ENCODE measurements at places on chromosomes 11 and 22.

DNA sequence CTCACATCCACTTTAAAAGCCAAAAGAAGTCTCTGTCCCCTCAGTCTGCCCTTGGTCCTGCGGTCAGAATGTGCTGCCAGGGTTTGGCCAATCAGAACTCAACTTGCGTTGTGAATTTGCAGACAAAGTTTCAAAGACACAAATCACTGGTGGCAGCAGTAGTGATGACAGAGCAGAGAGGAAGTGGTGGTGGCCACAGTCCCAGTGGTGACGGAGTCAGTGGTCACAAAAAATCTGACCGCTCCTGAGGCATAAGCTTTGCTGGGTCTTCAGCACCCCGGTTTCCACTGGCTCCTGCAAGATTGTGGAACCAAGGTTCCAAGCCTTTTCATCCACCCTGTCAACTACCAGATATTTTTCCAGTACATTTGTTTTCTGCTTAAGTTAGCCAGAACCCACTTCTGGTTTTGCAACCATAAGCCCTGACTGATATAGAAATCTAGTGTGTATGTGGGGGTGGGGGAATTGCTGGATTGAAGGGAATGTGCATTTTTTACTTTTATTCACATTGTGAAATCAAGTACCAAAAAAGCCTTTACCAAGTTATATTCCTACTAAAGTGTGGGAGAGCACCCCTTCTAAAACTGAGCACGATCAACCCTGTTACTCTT lies 112.3 kb downstream of the TMPRSS5 start:
- DNase-seq, result no peak

- DNase-seq, result no peak
These were observed 39.8 kb downstream of the MPPED2 start for GRCh38 chr11:30546334-30546733.

DNA sequence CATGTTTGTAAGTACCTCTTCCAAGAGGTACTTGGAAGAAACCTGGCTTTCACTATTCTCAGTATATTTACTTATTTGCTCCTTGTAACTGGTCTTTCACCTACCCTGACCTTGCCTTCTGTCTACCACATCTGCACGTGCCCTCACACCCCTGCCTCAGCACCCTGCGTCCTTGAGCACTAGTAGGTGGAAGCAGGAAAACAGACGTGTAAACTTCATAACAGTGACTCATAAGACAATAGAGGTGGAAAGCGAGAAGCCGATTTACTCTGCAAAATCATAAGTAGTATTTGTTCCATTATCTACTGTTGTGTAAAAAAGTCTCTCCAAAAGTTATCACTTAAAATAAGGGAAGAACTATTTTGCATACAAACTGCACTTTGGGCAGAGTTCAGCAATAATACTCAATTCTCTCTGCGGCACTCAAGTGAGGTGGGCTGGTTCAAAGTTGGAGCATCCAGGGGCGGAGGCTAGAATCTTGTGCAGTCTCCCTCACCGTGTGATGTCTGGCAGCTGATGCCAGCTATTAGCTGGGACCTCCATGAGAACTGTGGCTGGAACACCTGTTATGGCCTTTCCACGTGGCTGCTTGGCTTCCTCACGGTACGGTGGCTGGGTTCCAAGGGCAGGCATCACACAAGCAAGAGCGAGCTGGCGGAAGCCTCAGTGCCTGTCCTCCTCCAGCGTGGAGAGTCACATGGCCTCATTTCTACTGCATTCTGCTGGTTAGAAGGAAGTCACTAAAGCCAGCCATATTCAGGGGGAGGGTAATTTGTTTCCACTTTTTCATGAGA lies 30.4 kb downstream of the PACS1 start:
- DNase-seq, result peak; percentile 85

DNA sequence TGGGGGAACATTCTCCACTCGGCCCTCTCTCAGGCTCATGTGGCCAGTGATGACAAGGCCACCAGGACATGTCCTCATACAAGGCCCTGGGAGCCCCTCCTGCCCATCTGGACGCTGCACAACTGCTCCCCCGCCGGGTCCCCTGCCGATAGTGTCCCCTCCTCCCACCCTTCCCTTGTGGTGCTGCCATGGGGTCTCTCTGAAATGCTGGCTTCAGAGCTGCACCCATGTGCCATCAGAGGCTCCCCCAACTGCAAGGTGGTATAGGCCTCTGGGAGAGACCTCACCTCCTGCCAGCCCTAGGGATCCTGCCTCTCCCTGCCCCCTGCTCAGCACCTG lies 113.0 kb downstream of the KCNQ1OT1 start:
- no peak for DNase-seq

DNA sequence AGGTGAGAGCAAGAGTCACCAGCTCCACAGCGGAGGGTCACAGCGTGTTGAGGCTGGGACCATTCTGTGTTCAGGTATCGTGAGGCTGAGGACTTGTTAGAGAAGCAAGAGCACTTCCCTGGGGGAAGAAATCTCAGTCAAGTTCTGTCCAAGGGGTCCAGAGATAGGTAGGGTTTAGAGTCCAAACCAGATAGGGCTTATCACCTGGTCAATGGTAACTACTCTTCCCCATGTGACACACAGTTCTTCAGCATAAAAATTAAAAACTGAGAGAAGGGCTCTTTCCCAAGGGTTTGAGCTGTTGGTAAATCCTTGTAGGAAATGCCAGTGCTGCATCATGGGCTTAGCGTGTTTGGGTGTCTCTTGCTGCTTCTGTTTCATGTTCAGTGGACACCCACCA lies 54.8 kb upstream of the MN1 start:
- no peak for DNase-seq

DNA sequence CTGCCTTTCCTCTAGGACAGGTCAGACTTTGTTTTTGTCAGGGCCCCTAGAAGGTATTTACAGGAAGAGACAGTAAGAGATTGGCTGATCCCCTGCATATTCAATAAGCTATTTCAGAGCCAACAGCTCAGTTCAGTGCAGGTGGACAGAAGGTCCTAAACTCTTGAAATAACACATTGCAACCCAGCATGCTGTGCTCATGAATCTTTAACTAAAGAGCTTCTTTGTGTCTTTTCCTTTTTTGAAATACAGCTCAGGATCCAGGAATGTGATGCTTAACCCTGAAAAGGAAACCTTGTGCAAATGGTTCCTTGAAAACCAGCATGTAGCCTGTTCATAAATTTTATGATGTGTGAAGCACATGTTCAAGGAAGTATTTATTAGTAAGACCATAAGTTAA lies 43.9 kb downstream of the BBOX1 start:
- DNase-seq, result no peak

GRCh38 chr11:73951797-73952196 lies 971 bp downstream of the DNAJB13 start:
- no peak for DNase-seq

- DNase-seq, result no peak
These were observed 174.1 kb downstream of the TTC28 start for GRCh38 chr22:28505416-28506149.

- no peak for DNase-seq
These were observed 69.7 kb upstream of the LMO1 start for GRCh38 chr11:8333376-8333775.

- no peak for DNase-seq
These were observed 41.3 kb downstream of the LRRC32 start for GRCh38 chr11:76629116-76629852.

DNA sequence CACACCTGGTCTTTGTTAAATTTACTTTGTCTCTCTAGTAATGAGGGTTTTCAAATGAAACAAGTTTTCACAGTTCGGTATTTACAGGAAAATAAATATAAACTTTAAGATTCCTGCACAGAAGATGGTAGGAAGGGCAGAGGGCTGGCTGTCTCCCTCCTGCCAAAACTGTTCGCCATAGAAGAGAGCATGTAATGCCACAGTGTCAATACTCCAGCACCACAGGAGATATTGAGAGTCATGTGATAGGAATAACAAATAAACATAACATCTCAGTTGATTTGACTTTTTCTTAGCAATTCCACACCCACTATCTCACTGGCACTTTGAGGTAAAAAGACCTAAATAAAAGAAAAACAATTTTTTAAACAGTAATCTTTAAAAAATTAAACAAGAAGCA lies 100.9 kb downstream of the MRTFA start:
- no peak for DNase-seq

DNA sequence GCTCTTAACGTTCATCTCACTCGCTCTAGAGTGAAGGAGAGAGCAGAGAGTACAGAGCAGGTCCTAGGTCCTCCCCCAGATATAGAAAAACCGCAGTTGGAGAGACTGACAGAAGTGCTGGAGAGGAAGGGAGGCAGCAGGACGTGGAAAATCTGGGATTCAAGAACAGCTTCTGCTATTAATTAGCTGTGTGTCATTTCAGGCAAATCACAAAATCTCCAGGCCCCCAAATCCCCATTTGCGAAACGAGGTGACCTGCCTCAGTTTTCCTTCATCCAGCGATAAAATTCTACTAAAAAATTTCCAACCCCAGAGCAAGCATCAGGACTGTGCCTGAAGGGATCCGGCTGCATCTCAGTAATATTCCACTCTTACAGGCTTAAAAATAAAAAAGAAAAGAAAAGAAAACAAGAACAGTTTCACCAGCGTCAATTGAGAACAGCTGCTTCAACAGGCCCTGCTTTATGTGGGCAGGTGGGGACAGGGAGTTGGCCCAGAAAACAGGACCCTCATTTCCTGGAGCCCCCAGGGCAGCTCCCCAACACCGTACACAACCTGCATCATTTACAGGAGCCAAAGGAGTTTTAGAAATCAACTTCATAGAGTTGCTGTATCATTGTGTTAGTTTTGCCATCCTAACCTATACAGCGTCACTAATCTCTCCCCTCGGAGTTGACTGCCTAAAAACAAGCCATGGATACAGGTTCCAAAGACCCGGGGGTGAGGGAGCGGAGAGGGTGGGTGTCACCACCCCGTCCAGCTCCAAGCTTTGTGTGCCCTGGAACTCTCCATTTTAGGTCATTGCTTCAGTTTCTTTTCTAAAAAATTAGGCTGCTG lies 2.3 kb upstream of the MALAT1 start:
- no peak for DNase-seq

- DNase-seq, result no peak
These were observed 711.7 kb downstream of the BRD1 start for GRCh38 chr22:49116021-49116420.

Data from COR-L47 (cell line).